ENCODE measurements at places on chromosomes 4 and X. TPM values are rescaled to one million over a fixed set of nuclear protein-coding genes. Genes with fewer than 3 reads are reported as not detected.

Gene ADGRL3
- 5.6 TPM for total RNA-seq

GRCh38 chrX:154908821-154909220 lies 22.7 kb downstream of the F8A1 start:
- H3K36me3 ChIP-seq = no peaks in the 10 kb centered on the region
- H3K27me3 ChIP-seq = no peaks in the 10 kb centered on the region
- H3K4me3 ChIP-seq = no peak overlapping the region

DNA sequence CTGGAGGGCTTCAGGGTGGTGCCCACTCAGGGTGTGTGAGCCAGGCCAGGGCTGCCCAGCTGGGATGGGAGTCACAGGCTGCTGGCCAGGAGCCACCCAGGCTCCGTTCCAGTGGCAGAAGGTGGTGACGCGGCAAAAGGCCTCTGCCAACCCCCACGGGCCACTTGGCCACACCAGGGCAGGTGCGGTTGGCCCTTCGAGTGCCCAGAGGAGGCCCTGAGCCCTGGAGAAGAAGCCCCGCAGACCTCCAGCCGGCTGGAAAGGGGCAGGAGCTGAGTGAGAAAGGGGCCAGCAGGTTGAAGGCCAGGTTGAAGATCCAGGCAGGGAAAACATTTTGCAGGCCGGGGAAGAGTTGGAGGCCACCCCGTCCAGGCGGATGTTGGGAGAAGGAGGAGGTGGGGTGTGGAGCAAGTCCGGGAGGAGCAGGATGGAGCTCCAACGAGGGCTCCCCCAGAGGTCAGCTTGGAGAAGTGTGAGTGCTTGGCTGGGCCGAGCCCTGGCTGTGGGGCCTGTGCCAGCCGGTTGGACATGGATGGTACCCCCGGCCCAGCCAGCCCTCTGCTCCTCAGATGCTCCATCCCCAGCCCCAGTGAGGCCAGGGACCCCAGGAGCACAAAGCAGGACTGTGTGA lies 2.8 kb upstream of the CPLX1 start:
- H3K4me1 ChIP-seq = no peaks in the 10 kb centered on the region
- peaks cover 40% of the 10 kb centered on the region for H3K27me3 ChIP-seq
- no peak for DNase-seq
- no peak overlapping the region for H3K4me3 ChIP-seq
- no peak overlapping the region for H3K27ac ChIP-seq

DNA sequence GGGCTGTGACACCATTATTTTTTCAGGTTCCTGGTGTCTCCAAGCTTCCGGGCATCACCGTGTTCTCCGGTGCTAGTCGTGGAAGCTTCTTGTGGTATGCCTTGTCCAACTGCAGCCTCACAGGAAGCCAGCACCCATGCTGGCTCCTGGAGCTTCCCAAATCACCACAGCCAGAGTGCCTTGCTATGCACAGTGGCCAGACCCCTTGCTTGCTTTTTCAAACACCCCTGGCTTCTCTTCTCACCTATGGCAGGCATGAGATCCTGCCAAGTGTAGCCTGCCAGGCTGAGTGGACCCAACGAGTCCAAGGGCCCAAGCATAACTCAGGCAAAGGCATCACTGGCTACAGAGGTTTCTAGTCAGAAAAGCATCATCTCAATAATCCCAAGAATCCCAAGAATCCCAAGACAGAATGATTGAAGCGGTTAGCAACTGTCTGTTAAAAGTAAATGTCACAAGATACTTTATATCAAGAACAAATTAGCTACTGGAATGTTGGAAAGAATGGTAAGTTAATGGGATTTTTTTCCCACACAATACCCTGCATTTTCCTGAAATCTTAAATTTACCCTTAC lies 1522.9 kb downstream of the PCDH18 start:
- no peak overlapping the region for H3K4me3 ChIP-seq
- H3K4me1 ChIP-seq = no peaks in the 10 kb centered on the region
- no peaks in the 10 kb centered on the region for H3K27me3 ChIP-seq
- no peaks in the 10 kb centered on the region for H3K36me3 ChIP-seq

GRCh38 chr4:153266988-153267387 lies 62.7 kb downstream of the TRIM2 start:
- DNase-seq = no peak
- no peaks in the 10 kb centered on the region for H3K27me3 ChIP-seq
- H3K36me3 ChIP-seq = peaks cover 10% of the 10 kb centered on the region

All from progenitor cell of endocrine pancreas (in vitro differentiated cells).